Left cardiac atrium (tissue), 4 donors: ENCODE measurements at places on chromosomes 1 and 21. TPM values are rescaled to one million over a fixed set of nuclear protein-coding genes. Genes with fewer than 3 reads are reported as not detected.

The SPATA46 gene
- not detected for total RNA-seq

DNA sequence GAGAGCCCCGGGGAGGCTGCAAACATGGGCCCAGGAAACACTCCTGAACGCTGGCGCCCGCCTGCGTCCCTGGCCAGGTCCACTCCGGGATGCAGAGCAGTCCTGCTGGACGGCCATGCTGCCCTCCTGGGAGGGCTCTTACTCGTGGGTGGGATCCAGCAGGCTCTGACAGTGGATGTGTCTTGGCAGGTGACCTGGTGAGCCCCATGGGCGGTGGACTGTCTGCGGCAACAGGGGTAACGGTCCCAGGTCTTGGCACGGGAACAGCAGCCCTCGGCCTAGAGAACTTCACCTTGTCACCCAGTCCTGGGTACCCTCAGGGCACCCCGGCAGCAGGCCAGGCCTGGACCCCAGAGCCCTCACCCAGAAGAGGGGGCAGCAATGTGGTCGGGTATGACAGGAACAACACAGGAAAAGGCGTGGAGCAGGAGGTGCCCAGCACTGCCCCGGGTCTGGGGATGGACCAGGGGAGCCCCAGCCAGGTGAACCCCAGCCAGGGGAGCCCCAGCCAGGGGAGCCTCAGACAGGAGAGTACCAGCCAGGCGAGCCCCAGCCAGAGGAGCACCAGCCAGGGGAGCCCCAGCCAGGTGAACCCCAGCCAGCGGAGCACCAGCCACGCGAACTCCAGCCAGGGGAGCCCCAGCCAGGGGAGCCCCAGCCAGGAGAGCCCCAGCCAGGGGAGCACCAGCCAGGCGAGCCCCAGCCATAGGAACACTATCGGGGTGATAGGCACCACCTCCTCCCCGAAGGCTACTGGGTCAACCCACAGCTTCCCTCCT, 39.8 kb downstream of the UMODL1 start:
- no peak for DNase-seq

GRCh38 chr1:37485902-37486679, 11.7 kb downstream of the ZC3H12A start:
- peak; percentile 31 for DNase-seq

DNA sequence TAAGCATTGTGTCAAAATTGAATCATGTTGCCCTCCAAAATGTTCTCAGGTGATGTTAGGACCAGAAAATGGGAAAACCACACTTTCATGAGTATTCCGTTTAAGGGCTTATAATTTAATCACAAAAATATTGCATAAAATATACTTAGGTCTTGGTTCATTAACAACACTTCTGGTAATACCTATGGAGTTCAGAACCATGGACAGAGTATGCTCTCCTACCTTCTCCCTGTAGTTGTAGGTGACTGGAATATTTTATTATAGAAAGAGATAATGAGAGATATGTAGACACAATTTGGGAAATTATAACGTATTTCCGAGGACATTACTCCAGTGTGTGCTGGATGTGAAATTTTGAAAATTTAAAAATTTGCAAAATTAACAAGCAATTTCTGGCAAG, 232.5 kb downstream of the NCAM2 start:
- no peak for DNase-seq

- no peak for DNase-seq
These were observed 1.9 kb upstream of the HES3 start for GRCh38 chr1:6241887-6242740.

DNA sequence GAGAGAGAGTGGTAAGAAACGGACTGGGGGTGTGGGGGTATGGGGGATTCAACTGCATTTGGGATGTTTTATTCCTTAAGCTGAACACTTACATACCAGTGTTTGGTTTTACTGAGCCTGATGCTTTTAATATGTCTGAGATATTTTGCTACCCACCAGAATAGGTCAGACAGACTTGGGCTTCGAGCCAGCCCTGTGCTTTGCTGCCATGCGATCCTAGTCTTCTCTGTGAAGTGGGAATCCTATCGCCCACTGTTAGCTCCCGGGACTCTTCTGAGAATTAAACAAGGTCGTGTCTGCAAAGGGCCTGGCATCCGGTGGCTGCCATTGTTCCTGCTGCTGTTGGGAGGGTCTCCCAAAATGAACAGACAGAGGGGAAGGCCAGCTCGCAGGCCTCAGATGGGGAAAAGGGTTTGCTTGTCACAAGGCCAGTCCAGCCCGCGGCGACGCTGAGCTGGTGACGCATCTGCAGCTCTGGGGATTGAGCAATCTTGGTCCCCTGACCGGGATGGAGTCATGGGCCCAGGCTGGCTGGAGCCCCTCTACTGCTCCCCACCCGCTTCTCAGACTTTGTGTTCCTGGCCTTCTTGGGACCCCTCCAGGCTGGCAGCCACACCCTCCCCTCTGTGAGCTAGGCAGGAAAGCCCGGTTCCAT, 26.9 kb upstream of the ECE1 start:
- peak; percentile 91 for DNase-seq

The NFASC gene
- 57.7 TPM for total RNA-seq

The TNNT2 gene
- total RNA-seq, result 4,860 TPM

The OR2T35 gene
- total RNA-seq, result not detected
